ENCODE measurements at places on chromosomes 11 and 22.

DNA sequence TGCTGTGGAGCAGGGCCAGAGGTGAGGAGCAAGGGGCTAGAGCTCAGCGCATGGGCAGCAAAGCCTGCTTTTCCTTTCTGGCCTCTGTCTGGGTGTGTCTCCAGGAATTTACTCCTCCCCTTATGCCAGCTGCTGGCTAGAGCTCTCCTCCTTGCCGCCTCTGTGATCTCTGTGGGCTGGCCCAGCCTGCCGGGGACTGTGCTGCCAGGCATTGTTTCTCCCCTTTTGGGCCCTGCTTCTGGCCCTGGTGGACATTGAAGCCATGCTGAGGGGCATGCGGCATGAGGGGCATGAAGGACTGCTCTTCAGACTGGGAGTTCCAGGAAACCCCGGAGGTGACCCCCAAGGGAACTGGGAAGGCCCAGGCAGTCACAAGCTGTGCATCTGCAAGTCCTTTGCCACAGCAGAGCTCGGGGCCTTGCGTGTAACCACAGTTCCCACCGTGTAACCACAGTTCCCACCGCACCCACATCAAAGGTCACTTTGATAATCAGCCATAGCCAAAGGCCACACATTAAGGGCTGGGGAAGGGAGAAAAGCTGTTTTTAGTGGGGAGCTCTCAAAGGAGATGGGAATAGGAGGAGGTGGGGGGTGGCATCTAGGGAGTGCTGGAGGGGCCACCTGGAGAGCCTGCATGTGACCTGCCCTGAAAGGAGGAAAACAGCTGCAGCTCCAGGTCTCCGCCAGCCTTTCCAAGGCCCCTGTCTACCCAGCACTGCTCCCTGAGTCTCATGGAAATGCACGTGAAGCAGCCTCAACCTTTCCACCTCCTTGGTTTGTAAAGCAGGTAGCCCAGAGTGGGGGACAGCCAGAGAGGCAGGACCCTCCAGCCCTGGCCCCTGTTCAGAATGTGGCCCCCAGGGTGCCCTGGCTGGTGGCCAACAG lies 62.3 kb downstream of the PPFIBP2 start:
- DNase-seq = peak; percentile 37

DNA sequence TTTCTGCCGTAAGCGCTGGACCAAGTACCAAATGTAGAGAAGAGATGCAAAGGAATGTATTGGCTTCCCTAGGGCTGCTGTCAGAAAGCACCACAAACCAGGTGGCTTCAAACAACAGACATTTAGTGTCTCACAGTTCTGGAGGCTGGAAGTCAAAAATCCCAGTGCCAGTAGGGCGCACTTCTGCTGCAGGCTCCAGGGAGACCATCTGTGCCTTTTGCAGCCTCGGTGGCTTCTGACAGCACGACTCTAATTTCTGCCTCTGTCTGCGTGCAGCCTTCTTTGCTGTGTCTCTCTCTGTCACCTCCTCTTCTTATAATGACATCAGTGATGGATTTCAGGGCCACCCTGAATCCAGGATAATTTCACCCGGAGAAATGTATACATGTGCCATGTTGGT lies 2.8 kb downstream of the APOL6 start:
- no peak for DNase-seq

- peak; percentile 56 for DNase-seq
These were observed 115.0 kb downstream of the CACNA1I start for GRCh38 chr22:39685336-39686177.

GRCh38 chr22:48534395-48534958 lies 1293.2 kb downstream of the BRD1 start:
- no peak for DNase-seq

DNA sequence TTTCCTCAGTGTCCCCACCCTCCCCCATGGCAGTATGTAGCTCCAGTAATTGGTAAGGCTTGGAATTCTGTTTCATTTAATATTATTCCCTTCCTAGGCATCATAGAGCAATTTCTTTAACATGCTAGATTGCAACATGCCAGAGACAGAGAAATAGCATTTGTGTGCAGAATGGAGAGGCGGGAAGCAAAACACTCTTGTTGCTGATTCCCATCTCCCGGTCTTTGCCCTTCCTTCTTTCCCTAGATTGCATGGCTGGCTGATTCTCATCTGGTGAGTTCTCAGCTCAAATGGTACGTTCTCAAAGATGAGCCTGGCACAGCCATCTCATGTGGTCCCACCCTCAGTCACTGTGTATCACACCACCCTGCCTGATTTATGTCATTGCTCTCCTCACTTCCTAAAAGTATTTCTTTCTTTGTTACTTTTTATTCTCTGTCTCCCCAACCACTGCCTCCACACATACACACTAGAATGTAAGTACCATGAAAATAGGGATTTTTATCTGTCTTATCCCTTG lies 66.9 kb downstream of the ARFGAP2 start:
- no peak for DNase-seq

Measured in retina (tissue), 1 donor.